ENCODE measurements at places on chromosomes 3 and 15.

GRCh38 chr3:151580591-151580990 lies 119.7 kb upstream of the IGSF10 start:
- no peak for DNase-seq

DNA sequence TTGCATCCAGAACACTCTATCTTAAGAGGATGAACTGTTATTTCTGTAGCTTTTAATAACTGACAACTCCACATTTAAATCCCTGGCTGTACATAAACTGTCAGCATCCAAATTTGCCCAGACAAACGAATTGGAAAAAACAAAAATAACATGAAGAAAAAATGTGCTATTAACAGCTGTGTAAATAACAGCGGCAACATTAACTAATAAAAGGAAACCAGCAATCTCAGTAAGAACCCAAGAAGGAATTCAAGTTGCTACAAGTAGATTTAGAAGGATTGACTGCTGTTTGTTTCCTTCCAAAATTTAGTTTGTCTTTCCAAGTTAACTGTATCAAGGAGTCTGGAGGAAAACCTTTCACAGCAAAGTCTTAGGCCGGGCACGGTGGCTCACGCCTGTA lies 550.6 kb upstream of the MDFIC2 start:
- no peak for DNase-seq

DNA sequence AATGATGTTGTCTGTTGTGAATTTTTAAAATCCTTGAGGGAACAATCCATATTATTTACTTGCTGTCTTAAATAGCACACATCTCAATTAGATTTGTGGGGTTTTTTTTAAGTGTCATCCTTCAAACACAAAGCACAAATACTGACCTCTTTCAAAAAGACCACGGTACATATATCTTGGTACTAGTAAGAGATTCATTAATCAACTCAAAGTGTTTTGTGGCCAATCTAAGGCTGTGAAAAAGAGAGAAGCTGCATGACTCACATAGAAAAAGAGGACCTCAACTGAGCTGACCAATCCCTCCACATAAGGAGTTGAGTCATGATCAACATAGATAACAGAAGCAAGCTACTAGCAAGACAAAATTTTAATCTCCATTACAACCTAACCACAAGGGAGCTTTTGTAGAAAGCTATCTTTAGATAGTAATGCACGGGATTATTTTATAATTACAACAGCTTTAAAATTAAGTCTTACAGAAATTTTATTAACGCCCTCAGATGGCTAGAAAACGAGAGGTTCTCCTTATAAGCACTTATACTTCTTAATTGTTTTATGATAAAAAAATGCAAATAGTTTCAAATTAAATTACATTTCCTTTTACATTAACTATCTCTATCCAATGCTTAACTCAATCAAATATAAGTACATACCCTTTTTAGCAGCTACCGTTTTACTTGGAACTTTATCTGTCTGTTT lies 60.5 kb downstream of the TOP2B start:
- peak; percentile 85 for DNase-seq

- no peak for DNase-seq
Measured at GRCh38 chr3:141275511-141275910, 43.9 kb downstream of the PXYLP1 start.
